Right ventricle myocardium superior (tissue), 1 donor: ENCODE measurements at places on chromosomes 6 and 20.

DNA sequence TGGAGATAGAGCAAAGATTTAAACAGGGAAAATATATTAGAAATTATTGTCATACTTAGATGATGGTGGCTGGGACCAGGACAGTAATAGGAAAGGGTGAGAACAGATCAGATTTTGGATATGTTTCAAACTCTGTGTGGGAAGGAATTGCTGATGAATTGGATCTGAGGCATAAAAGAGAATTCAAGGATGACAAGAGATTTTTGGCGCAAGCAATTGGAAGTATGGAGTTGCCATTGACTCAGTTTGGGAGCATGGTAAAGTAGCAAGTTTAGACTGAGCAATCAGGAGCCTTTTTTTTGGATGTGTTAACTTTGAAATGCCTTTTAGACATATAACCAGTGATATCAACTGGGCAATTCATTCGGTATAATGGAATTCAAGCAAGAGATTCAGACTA lies 14.4 kb downstream of the TAB2 start:
- no peak for DNase-seq

- no peak for DNase-seq
Observed at GRCh38 chr6:116812051-116812650, 16.7 kb downstream of the GPRC6A start.

DNA sequence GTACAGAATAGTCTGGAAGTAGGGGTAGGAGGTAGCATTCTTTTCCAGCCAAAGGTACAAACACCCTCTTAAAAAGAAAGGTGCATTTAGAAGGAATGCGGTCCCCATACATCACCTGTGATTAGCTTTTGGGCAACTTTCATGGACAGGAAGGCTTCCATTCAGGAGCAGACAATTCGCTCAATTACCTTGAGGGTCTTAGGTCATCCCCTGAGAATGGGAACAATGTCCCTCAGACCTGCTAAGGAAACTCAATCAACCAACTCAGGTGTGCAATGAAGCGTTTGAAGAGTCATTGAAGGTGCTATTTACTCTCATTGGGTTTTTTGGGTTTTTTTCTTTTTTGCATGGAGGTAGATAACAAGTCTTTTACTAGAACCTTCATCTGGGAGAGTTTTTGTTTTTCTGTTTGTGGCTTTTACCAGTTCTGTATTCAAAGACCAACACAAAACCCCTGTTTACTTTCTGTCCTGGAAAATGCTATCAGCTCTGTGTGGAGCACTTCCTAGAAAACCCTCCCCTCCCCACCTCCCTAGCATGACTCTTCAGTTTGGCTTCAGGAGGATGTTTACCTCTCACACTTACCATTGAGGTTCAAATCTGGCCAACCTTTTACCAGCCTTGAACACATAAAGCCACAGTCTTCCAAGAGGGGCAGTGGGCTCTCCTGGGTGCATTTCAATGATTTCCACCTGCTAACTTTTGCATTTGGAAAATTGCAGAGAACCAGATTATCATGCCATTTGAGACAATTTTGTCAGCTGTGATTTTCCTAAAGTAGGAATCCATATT lies 271.2 kb upstream of the PRDM1 start:
- no peak for DNase-seq

DNA sequence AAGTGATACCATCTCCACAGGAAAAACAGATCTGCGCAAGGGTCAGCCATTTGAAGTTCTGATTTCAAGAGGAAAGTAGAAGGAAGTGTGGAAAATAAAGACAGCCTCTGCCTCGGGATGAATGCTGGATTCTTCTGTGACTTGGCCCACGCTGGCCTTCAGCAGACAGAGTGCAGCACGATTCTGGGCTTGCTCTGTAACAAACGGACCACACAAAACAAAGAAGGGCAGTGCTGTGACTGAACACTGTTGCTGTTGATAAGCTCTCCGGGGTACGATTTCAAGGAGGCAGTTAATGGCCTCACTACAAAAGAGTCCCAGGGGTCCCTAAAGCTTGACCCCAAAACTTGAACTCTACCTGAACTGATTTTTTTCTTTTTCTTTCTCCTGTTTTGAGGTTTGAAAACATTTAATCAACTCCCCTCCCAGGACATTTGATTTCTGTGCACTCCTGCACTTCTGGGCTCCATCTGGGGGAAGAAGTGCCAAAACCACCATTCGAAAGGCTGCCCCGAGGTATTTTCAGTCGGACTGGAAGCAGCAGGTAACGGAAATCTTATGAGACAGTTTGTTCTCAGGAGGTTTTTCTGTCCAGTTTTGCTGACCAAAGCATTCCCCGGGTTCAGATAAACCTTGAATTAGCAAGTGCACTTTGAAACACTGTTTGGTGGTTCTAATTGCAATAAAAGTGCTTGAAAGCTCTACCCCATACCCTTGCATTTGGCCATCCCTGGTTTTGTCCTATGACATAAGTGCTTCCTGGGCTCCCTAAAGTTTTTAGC lies 189.6 kb downstream of the MYLK4 start:
- DNase-seq: no peak

DNA sequence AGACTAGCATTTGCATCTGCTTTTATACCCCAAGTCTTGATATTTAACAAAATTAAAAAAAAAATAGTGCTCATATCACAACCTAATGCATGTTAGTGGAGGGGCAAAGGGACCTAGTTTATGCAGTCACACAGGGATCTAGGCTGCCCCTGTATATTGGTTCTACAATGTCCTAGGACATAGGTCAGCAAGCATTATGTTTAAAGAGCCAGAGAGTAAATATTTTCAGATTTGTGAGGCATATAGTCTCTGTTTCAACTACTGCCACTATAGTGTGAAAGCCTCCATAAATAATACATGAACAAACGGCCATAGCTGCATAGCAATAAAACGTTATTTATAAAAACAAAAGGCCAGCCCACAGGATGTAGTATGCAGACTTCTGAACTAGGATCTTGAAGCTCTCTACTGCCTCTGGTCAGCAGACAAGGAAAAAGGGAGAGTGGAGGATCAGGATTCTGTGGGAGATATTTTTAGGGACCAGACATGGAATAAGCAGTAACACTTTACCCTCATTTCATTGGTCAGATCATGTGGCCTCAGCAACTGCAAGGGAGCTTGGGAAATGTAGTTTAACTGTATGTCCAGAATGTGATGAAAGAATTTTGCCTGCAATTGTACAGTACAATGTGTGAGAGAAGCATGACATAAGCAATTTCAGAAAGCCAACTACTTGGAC lies 414.2 kb upstream of the SPTLC3 start:
- DNase-seq: no peak

GRCh38 chr6:130526466-130526865 lies 160.6 kb downstream of the TMEM200A start:
- DNase-seq: no peak

DNA sequence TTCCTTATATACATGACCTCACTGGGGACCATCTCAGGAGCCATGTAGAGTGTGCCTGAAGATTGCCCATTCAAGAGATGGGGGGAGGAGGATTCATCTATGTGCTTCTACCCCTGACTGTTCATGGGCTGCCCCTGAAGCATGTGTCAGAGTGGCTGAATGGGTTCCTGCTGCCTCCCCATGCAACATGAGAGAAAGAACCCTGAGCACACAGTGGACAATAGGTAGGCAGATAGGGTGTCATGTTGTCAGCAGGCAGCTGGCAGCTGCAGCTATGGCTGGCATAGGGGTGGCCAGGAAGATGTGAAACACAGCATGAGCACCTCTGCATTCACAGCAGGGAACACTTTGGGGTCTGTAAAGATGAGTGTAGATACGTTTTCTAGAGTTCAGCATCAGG lies 208.4 kb upstream of the CNR1 start:
- DNase-seq: no peak

- DNase-seq: no peak
Observed at GRCh38 chr20:58840816-58841538, 9.7 kb downstream of the GNAS-AS1 start.

DNA sequence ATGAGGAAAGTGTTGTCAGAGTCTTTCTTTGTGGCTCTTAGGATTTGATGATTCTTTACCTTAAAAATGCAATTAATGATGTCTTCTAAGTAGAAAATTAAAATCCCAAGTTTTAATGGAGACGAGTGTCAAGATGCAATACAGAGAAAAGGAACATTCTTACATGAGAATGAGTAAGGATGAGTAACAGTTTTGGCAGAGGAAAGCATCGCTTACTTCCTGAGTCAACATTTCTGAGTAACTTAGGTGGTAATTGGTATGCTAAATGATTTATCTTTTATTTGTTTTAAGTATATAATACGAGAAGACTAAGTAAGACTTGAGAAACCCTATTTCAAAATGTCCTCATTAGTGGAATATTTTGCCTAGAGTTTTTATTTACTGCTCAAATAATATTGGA lies 101.3 kb downstream of the RTN4IP1 start:
- no peak for DNase-seq

GRCh38 chr20:46576774-46577395 lies 26.4 kb upstream of the OCSTAMP start:
- DNase-seq: no peak

- no peak for DNase-seq
Observed at GRCh38 chr20:50123418-50123817, 10.5 kb upstream of the UBE2V1 start.

DNA sequence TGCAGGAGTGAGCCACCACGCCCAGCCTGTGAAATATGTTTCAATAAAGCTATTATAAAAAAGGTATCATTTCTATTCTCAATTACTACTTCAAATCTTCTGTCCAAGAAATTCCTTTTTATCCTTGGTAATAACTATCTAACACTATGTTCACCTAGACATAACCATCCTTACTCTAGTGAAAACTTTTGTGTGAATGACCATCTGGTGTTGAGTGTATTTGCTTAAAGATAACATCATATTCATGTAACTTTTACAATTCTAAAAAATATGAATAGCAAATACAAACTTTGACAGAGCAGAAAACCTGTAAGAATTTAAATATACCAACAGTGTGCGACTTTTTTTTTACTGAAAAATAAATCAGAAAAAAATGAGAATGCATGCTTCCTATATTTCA lies 96.9 kb downstream of the MAP3K5 start:
- DNase-seq: no peak

GRCh38 chr20:48802647-48803046 lies 25.2 kb downstream of the PREX1 start:
- DNase-seq: no peak

DNA sequence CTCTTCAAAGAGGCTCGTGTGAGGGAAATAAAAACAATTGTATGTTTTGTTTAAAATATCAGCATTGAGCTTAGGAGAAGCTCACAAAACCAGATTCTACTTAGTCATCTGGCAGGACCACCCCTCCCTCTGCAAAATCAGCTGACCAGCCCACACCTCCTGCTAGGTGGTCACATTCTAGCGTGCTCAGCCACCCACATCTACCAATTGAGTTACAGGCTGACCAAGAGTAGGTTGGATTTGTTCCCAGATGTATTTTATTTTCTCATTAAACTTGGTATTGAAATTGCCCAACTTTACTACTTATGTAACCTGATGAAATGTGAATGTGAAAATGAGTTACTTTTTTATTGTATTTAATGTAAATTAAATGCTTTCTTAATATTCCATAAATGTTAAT lies 56.2 kb downstream of the SLC22A2 start:
- DNase-seq: no peak

DNA sequence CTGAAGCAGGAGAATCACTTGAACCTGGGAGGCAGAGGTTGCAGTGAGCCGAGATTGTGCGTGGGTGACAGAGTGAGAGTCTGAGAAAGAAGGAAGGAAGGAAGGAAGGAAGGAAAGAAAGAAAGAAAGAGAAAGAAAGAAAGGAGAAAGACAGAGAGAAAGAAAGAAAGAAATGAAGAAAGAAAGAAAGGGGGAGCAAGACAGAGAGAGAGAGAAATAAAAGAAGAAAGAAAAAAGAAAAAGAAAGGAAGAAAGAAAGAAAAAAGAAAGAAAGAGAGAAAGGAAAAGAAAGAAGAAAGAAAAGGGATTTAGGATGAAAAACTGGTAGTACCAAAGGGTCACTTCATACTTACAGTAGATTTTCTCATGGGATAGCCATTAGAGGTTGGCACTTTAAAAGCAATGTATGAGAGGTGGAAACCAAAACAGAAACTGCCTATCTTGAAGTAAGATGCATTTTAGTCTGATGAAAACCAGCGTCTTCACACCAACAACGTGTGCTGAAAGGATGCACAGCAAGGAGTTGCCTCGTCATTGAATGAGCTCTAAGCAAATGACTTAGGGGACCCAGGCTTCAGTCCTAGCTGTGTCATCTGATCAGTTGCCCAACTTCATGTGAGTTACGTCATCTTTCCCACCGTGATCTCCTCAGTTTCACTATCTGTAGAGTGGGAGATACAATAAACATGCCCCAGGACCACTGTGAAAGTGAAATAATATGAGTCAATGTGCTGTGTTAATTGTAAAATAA lies 133.9 kb upstream of the NEDD9 start:
- DNase-seq: no peak

- DNase-seq: no peak
Observed at GRCh38 chr6:143183666-143184065, 123.0 kb downstream of the AIG1 start.

DNA sequence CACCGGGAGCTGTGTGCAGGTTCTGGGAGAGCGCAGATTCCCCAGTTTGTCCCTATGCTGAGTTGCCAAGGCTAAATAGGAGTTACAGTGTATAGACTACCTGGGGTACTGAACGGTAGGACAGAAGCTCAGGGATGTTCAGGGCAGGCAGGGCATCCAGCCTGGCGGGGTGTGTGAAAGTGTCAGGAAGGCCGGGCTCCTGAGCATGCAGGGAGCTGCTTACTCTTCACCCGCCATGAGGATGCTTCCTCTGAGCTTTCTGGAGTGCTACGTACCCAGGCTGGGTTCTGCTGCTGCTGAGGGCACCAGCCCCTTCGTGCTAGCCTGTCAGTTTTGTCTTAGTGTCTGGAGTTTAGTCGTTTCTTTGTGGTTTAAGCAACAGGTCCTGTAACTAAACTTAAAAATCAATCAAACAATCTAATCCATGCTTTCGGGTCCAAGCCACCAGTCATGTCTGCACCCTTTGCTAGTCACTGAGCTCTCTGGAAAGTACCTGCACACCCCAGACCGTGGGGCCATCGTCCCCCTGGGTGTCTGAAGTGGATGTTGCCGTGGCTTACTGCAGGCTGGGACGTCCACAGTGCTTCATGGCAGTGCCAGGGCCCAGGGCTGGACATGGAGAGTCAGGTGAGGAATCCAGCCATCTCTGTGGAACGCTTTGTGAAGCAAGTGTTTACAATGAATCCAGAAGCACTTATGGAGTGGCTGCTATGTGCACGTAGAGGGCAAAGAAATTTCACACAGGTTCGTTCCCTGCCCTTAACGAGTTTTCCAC lies 220.3 kb upstream of the SNX9 start:
- DNase-seq: no peak

GRCh38 chr6:99145738-99146137 lies 198.0 kb upstream of the FBXL4 start:
- DNase-seq: no peak

DNA sequence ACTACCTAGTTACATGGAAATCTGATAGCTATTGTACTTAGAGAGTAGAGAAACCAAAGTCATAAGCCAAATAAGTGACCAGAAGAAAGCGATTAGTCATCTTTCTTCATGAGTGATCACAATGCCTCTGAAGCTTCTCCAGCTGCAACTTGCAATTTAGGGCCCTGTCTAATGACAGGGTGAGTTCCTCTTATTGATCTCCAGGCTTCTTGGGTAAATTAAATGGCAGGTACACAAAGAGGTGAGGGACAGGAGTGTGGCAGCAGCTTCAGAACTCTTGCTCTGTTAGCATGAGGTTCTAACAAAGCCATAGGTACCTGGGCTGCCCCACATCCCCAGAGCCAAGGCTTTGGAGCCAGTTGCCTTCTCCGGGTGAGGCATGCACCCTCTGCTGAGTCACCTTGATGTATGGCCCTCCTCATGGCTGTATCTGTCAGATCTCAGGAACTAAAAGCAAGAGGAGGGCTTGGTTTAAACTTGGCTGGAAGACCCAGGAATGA lies 60.8 kb downstream of the PRDM1 start:
- no peak for DNase-seq

- DNase-seq: no peak
Observed at GRCh38 chr6:20333721-20334269, 67.9 kb upstream of the E2F3 start.

GRCh38 chr6:105588123-105588710 lies 185.3 kb upstream of the PREP start:
- DNase-seq: no peak
